Globus pallidus (tissue), 1 donor: ENCODE measurements at places on chromosomes 7 and 10.

DNA sequence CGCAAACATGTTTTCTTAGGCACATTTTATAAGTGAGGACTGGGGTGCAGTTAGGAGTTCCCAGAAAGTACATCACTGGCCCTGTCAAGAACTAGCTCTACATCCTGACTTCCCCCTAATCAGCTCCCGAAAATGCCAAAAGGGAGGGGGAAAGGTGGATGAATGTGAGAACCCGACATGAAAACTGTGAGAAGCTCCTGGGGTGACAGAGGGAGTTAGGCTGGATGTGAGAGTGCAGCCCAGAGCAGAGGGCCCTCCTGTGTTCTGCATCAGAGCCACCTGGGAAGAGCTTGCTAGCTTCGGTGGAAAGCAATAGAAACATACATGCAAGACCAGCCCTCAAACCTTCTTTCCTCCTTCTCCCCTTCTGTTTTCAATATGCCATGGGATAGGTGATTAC is 30.5 kb upstream of the SEM1 start:
- no peak for DNase-seq

- DNase-seq: no peak
These were observed 149.4 kb upstream of the NPS start for GRCh38 chr10:127399668-127400067.

GRCh38 chr10:114430688-114431413 is 26.5 kb upstream of the AFAP1L2 start:
- DNase-seq: no peak

GRCh38 chr10:106708506-106708905 is 456.0 kb downstream of the SORCS1 start:
- no peak for DNase-seq
